ENCODE measurements at places on chromosomes 3 and 15. TPM values are rescaled to one million over a fixed set of nuclear protein-coding genes. Genes with fewer than 3 reads are reported as not detected.

Gene ADGRG7
- total RNA-seq: not detected

Gene C3orf38
- total RNA-seq: 36.6 TPM

Gene PPP1R14D
- total RNA-seq: not detected

Gene RTP4
- 0.78 TPM for total RNA-seq

Gene GOLGA8T
- total RNA-seq: 0.23 TPM

Gene SLC12A1
- not detected for total RNA-seq

Gene SST
- total RNA-seq: not detected

Gene CTDSPL
- total RNA-seq: 26.9 TPM

Gene PRSS50
- not detected for total RNA-seq

Gene DNAJC19
- total RNA-seq: 29.8 TPM

Gene MCTP2
- total RNA-seq: 1.2 TPM

Gene ECE2
- not detected for total RNA-seq

Gene ZSCAN29
- total RNA-seq: 14.5 TPM

Gene ERC2
- total RNA-seq: 0.19 TPM

Gene CCDC33
- not detected for total RNA-seq

Gene FRMD4B
- total RNA-seq: 87.6 TPM

Gene ZDHHC23
- total RNA-seq: 0.48 TPM

Gene MELTF
- 5.7 TPM for total RNA-seq

Gene SH3BP5
- total RNA-seq: 204 TPM

Gene DAZL
- total RNA-seq: not detected
